ENCODE measurements at places on chromosomes 6 and 20. TPM values are rescaled to one million over a fixed set of nuclear protein-coding genes. Genes with fewer than 3 reads are reported as not detected.
A peak's percentile ranks its signal among the peaks of the same experiment; 100 is the strongest.

GRCh38 chr20:45407783-45408645 lies at the start of gene DBNDD2:
TSS of gene DBNDD2 (plus strand) at chr20:45408289. CDS start at chr20:45408468, 179 bp downstream.
- peaks cover 8% of the 10 kb centered on the region for H3K4me1 ChIP-seq
- no peak within 1 kb of the TSS for H3K27ac ChIP-seq
- H3K4me3 ChIP-seq, result peak within 1 kb of the TSS; percentile 84
- peaks cover 13% of the 10 kb centered on the region for H3K36me3 ChIP-seq
- H3K27me3 ChIP-seq, result peaks cover 2% of the 10 kb centered on the region

- H3K4me1 ChIP-seq, result peaks cover 28% of the 10 kb centered on the region
- DNase-seq, result no peak
- H3K4me3 ChIP-seq, result no peak overlapping the region
- no peaks in the 10 kb centered on the region for H3K36me3 ChIP-seq
- H3K27me3 ChIP-seq, result no peaks in the 10 kb centered on the region
These were observed 64.9 kb downstream of the CPNE5 start for GRCh38 chr6:36774331-36774730.

- H3K36me3 ChIP-seq, result no peaks in the 10 kb centered on the region
- H3K4me3 ChIP-seq, result no peak overlapping the region
These were observed 38.5 kb upstream of the SIM1 start for GRCh38 chr6:100503043-100503705.

TMEM217 gene
- 0.60 TPM for total RNA-seq

EPHA7 gene
- 6.8 TPM for total RNA-seq

All from H1 (cell line).